RCC 7860 (cell line): ENCODE measurements at places on chromosomes 16 and 17.

DNA sequence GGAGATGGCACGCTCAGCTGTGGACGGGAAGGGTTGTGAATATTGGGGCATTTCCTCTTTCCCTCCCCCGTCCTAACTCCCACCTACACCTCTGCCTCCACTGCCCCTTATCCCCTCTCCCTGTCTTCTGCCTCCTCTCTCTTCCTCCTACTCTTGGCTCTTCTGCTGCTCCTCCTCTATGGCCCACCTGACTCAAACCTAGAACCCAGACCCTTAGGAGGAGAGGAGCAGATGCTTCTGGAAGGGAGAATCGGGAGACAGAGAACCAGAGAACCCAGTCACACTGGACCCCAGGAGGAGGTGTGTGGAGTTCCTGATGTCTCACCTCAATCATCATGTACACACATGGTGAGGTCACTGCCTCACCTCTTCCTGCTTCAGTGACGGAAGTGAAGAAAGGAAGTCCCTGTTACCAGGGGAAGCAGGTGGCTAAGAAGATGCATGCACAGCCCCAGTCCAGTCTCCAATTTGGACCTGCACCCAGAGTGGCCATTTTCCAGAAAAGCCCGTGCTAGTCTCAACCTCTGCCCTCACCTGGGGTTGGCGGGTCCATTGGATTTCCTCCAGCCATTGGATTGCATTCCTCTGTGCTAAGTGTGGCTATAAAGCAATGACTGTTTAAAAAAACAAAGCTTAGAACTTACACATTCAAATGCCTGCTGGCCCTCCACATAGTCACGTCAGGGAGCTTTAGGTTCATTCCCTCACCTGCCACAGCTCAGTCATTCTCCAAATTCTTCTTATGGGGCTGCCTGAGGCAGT, 4.0 kb downstream of the RNF222 start:
- DNase-seq, result no peak

- no peak for DNase-seq
Measured at GRCh38 chr16:26688699-26689098, 378.0 kb upstream of the C16orf82 start.

- DNase-seq, result no peak
Measured at GRCh38 chr16:62692685-62693084, 656.4 kb upstream of the CDH8 start.

GRCh38 chr16:83351846-83352245, 455.9 kb upstream of the HSBP1 start:
- no peak for DNase-seq

DNA sequence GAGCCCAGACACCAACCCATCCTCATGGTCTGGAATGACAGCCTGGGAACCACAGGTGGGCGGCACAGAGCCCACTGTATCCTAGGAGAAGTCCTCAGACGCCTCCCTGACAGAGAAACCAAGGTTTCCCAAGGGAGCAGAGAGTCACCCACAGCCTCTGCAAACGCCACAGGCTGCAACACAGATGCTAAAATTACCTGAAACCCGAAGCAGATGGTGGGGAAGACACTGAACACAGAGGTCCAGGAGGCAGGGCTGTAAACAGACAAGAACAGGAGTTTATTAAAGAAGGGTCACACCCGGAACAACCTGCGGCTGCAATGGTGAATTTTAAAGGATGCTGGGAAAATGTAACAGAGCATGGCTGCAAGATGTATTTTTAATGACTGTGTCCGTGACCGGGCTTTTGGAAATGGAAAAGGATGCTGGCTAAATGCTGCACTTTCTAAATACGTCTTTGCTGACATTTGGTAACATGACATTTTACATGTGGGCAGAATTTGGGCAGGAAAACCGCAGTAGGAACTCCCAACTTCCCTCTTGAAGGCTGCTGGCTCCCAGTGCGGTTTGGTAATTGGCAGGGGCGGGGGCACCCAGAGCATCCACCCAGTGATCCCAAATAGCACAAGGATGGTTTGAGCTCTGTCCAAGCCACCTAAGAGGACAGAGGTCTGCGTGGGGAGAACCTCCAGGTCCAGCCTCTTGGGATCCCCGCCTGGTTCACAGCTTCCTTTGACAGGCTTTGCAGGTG, 13.1 kb downstream of the SLC38A8 start:
- DNase-seq, result no peak

- DNase-seq, result no peak
Measured at GRCh38 chr17:3712811-3713463, 10.8 kb upstream of the HASPIN start.

- no peak for DNase-seq
Measured at GRCh38 chr17:78781104-78781892, 775 bp downstream of the CYTH1 start.

GRCh38 chr16:53068423-53068833, 13.6 kb downstream of the CHD9 start:
- no peak for DNase-seq

DNA sequence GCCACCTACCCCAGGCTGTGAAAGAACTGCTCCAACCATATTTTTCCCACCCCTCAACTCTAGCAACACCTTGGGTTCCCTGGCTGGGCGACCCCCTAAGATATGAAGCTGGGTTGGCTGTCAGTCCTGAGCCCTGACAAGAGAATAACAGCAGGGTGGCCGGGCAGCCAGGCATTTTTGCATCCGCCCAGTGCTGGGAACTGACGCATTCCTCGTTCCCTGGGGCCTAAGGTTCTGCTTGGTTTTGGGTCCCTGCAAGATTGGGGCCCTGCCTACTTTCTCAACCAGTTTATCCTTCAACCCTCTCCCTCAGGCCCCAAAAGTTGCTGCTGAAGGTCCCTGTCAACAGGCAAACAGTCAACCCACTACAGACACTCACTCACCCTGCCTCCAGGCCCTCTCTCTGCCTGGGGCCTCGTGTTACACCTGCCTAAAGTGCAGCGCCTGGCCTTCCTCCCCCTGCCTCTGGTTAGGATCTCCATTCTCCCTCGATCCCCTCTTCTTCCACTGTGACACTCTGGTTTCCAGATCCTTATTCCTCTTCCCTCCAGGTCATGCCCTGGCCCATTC, 151.5 kb downstream of the STX8 start:
- DNase-seq, result no peak

DNA sequence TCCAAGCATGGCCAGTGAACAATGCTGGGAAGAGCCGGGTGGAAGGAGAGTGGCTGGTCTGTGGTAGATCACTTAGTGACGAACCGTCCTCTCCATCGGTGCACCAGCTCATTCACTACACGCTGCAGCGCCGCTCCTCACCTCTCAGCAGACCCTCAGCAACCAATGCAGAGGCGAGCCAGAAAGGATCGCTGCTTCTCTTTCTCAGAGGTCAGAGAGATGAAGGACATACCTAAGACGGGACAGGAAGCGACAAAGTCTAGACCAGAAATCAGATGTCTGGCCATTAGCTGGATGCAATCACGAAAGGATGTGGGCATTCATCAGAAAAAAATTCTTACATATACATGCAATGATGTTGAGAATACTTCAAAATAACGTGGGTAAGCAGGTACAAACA, 26.9 kb downstream of the NSMCE1 start:
- DNase-seq, result no peak

- DNase-seq, result no peak
Measured at GRCh38 chr17:9291912-9292560, 270.7 kb downstream of the NTN1 start.
